ENCODE measurements at places on chromosomes 4 and X.

DNA sequence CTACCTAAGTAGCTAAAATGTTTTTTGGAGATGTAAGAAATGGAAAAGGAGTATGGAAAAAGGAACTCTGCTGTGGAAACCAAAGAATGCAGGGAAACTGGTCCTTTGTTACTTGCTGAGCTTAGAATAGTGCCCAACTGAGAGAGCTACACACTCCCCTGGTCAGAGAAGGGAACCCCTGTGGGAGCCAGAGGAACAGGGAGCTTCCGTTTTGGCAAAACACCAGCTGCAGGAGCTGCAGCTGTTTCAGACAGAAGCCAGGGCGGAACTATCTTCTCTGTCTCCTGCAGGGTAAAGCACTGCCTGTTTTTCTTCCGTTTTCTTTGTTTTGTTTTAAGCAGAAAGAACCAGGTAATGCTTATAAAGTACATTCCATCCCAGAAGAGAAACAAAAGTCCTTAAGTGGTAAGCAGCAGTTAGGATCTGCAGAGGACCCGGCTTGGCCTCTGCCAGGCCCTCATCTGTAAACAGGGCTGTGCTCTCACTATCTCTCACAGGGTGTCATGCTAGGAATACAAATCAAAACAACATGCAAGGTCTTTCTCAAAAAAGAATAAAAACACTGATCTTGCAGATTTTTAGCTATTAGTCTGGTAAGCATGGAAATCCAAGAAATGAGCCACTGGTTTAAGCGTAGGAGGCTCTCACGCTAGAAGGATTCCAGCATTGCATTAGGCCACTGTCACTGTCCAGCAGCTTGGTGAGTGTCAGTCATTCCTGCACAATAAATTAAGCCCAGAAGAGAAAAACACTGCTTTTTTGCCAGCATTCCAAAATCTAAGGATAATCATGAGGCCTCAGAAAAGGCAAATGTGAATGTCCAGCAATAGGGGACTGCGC, 76.1 kb downstream of the CHST7 start:
- no peak for DNase-seq

DNA sequence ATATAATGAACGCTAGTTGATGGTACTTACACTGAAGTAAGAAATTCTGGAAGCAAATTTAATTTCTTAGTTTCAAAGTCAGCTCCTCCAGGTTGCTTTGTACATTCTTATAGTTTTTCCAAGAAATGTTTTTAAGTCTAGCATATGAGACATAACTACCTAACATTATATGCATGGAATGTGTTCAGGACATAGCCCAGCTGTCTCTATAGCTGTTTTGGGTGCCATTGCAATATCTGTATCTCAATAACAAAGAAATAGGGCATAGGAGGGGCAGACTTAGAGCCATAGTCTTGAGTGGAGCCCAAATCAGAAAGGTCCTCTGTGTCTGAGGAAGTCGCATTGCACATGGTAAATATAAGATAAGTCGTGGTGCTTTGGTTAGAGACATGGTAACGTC, 143.4 kb downstream of the CBR4 start:
- DNase-seq: no peak

- DNase-seq: no peak
Measured at GRCh38 chrX:107673933-107674479, 45.7 kb downstream of the PRPS1 start.

DNA sequence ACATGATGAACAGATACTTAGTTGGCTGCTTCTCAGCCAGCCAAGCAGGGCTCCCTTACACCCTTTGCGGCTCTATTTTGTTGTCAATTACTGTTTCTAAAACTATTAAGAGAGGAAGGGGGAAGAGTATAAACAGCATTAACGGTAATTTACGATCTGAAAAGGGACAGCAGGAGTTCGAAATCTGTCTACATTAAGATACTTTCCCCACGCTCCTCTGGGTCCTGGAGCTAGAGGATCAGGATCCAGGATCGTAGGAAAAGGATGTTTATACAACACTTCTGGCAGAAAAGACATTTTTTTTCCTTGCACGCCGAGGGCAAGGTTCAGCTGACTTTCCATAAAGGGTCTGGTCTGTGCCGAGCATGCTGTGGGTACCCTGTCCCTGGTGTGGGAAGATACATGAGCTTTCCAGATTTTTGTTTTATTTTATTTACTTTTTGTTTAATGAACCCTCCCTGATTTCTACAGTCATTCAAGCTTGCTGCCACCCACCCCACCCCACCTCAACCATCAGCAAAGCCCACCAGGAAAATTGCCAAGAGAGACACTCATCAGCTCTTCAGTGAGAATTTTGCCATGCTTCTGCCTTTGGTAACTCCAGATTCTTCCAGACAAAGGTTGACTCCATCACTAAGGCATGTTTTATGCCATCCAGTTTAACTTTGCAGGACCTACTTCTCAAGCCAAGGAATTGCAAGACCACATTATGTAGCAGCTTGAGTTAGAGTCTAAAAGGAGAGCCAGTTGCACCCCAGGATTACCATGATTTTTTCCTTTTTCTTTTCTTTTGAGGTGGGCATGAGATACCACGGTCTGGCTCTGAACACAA, 188.1 kb downstream of the QDPR start:
- no peak for DNase-seq

- no peak for DNase-seq
Measured at GRCh38 chr4:1250527-1250812, 1.5 kb upstream of the CTBP1 start.

DNA sequence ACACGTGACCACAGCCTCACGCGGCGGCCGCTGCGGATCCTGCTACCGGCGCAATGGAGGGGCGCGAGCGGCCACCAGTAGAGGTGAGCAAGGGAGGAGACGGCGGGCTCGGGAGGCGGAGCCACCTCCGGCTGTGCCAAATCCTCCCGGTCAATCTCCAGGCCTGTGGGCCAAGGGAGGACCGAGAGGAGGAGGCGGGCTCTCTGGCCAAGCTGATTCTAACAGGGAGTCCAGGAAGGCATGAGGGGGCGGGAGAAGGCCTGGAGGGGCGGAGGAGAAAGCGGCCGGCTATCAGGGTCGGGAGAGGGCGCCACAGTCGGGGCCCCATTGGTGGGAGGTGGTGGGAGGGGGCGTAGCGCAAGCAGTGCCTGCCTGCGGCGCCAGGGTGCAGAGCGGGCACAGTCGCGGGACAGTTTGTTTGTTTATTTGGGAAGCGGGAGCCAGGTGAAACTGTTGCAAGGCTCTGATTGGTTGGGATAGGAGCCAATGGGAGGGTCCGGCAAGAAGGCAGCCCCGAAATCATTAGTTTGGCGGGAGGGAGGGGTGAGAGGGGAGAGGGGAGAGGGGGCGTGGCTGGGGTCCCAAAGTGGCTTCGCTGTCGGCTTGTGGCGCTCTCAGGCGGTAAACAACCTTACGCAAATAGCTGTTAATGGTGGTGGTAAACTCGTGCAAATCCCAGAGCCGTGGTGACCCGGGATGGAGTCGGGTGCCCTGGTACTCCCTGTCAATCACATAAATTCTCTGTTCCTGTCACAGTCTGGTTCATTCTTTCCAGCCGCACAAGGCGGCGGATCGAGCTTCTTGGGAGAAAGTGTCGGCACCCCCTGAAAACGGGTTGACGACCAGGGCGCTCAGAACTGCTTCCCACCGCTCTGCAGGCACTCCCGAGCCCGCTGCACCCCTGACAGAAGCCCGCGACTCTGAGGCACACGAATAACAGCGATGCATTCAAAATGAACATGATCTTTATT, at the start of gene IRS4:
TSS of gene IRS4 (minus strand) at position 55 of the 971 bp plus-strand sequence.
- peak; percentile 92 for DNase-seq

- DNase-seq: no peak
Measured at GRCh38 chr4:153497988-153498967, 32.1 kb downstream of the TMEM131L start.

GRCh38 chrX:110021258-110022022, 18.5 kb downstream of the TMEM164 start:
- no peak for DNase-seq

DNA sequence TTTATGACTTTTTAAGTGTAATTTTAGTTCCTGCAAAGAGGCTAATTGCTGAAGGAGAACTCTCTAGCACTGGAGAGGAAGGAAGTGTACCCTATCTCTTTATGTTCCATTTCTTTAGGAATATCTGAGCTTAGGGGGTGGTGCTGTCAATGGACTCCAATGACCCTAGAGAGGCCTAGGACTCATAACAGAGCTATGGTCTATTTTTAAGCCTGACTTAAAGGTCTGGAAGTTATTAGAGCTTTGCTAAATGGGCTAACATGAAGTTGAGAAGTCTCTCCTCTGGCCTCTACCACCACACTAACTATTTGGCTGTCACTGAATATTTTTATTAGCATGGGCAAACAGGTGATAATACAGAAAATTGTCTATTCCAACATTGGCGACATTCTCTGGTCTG, 152.2 kb downstream of the SPATA18 start:
- DNase-seq: no peak

DNA sequence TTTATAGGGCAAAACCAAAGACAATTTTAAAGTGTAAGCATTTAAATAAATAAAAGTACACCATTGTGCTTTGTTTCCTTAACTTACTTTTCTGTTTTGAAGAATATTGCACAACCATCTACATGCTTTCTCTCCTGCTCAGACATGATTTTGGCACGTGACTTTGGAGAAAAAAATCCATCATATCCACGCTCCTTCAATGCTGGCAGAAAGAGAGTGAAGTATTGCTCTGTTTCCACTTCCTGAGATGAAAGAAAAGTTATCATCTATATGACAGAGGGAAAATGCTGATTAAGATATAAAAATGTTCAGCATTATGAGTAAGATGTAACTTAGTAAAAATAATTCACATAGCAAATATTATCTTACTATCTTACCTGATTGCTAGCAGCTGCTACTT, 77.1 kb downstream of the CNOT6L start:
- no peak for DNase-seq

DNA sequence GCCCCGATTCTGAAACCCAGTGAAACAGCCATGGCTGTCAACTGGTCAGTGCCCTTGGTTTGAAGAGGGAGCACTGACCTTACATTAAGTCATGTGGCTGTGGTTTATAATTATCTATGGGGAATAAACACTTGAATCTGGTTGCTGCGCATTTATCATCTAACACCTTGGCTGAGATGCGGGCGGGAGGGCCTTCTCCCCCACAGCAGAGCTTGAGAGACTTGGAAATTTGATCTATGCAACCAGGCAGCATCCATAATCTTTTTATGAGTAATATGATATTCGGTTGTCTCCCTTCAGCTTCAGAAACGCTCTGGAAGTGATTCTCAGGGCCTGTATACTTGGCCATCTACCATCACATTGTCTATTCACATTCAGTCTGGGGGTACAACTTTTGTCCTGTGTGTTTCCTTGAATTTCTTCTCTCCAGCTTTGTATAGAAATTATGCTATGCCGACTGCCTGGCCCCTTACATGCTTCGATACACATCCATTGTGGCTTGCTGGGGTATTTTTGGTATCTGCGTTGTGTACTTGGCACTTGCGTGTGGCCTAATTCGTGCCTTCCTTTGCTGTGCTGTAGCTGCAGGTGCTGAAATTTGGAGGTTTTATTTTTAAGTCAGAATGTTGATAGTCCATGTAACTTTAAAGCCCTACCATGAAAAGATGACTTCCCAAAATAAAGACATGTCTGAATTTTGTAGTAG, 321.6 kb downstream of the ARHGAP10 start:
- peak; percentile 26 for DNase-seq
